Hair follicle dermal papilla cell (primary cell): ENCODE measurements at places on chromosomes 3 and 15. TPM values are rescaled to one million over a fixed set of nuclear protein-coding genes. Genes with fewer than 3 reads are reported as not detected.

ALG3 gene
- 25.5 and 28.2 TPM in 2 replicates for total RNA-seq

ALAS1 gene
- 50.0 and 53.7 TPM in 2 replicates for total RNA-seq

FBXO40 gene
- total RNA-seq, result not detected in 2 replicates

ROPN1 gene
- total RNA-seq, result not detected in 2 replicates

BRK1 gene
- total RNA-seq, result 73.0 and 83.7 TPM in 2 replicates

CLK3 gene
- 64.7 and 77.2 TPM in 2 replicates for total RNA-seq
